ENCODE measurements at places on chromosomes 12 and 14.

DNA sequence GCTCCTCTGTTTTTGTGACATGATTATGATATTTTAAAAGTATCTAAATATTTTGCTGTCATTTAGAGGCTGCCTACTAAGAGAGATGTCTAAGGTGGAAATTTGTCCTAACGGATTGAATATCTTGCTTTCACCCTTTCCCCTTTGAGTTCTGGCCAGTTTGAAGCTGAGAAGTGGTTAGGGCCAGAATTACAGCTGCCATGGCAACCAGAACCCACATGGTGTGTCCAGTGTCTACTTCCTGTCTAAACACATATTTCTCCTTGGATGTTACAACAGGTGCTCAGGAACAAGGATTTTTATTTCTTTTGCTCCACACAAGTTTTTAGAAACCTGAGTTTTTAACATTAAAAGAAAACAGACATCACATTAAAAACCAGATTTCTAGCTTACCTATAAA lies 335.1 kb upstream of the OR4E1 start:
- DNase-seq: no peak

- DNase-seq: no peak
Observed at GRCh38 chr14:36652542-36653201, 9.0 kb upstream of the PAX9 start.

DNA sequence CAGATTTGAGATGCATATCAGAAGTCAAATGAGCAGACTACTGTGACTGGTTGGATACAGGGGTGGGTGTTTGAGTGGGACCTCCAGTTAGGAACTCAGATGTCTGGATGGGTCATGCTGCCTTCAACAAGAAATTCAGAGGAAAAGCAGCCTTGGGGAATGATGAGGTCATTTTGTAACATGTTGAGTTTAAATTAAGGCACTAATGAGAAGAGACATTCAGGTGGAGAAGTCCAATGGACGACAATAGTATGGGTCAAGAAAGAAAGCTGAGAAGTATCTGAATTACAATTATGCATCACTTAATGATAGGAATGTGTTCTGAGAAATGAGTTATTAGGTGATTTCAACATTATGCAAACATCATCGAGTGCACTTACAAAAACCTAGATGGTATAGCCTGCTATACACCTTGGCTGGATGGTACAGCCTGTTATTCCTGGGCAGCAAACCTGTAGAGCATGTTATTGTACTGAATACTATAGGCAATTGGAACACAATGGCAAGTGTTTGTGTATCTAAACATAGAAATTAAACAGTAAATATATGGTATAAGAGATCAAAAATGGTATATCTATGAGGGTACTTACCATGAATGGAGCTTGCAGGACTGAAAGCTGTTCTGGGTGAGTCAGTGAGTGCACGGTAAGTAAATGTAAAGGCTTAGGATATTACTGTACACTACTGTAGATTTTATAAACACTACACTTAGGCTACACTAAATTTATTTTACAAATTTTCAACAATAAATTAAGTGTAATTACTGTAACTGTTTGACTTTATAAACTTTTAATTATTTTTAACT lies 414.7 kb downstream of the RAD51B start:
- no peak for DNase-seq

DNA sequence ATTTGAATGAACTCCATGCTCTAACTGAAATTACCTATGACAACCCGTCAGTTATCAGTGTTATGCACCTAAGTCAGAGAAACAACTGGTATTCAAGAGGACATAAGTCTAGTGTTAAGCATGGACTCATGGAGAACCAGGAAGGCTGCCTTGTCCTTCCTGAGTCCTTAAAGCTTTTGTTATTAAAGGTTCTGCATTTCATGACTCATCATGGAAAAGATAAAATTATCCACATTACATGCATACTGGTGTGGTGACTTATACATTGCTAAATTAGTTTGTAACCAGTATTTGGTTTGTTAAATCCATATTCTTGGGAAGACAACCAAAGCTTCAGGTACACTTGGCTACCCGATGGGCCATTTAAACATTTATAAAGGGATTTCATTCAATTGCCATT lies 6.5 kb upstream of the OR4E1 start:
- no peak for DNase-seq

DNA sequence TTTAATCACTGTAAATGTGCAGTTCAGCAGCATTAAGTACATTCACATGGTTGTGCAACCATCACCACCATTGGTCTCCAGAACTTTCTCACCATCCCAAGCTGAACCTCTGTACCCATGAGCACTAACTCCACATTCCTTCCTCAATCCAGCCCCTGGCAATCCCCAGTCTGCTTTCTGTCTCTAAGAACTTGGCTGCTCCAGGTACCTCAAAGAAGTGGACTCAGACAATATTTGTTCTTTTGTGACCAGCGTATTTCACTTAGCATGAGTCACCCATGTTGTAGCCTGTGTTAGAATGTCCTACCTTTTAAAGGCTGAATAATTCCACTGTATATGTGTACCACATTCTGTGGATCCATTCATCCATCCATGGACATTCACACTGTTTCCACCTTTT lies 64.6 kb downstream of the SLC24A4 start:
- DNase-seq: no peak

DNA sequence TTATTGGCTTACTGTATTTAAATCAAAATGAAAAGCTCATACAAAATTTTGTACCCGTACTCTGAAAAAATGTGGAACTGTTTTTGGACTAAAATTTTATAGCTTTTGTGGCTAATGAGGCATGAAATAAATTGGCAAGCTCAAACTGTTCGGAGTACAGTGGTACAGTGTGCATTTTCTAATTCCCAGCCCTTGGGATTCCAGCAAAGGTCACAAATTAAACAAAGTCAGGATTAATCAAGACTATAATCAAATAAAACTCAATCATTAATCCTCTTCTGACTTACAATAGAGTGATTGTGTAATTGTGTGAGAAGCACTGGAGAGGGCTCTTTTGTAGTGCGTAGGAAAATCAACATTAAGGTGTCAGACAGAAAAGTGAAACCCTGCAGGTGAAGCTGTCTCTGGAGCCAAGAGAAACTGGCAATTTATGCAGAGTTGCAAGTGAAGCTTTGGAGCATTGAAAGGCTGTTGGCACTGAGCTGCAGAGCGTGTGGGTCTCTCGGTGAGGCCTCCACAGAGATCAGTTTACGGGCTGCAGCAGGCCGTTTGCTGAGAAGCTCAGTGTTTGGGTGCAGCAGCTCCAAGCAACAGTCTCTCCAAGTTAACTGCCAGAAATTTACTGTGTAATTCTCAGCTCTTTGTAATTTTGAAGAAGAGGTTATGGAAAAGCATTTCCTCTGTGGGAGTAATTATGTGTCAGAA lies 275.9 kb downstream of the FBXL14 start:
- peak; percentile 35 for DNase-seq

DNA sequence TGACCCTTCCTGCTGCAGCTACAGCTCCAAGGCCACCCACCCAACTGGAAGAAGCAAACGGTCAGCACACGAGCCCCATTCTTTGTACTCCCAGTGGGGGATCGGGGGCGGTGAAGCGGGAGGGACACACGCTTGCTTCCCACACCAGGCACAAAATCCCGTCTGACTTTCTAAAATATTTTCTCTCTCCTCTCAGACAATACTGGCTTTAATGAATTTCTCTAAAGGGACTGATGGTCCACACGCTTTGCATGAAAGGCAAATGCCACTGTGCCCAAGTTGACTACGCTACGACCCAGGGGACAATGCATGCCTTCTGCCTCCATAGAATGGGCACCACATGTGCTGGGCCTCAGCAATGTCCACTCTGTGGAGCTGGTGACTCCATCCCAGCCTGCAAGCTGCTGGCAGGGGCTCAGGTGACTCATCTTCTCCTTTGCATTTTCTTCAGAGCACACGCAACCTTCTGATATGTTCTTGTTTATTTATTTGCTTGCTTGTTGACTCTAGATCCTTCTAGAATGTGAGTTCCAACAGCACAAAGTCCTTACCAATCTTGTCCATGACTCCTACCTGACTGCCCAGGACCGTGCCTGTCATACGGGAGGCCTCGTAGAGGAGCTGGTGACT lies 15.6 kb downstream of the SYNE3 start:
- peak; percentile 64 for DNase-seq

- no peak for DNase-seq
Observed at GRCh38 chr12:3544296-3544965, 53.4 kb downstream of the PRMT8 start.

- DNase-seq: no peak
Observed at GRCh38 chr12:76220980-76221379, 127.2 kb downstream of the BBS10 start.

DNA sequence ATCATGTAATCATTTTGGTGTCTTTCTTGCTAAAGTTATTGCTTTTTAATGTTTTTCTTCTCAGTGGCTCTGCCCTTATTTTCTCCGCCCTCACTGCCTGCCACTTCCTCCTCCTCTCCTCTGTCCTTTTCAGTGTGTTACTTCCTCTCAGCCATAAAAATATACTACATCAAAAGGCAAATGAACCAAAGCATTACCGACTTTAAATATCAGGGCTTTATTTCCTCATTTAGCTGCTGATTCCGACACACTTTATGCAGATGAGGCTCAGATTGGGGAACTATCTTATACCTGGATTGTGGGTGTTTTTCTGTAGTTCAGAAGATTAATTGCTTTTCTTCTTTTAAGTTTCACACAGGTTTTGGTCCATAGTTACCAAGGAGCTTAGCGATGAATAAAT lies 118.1 kb downstream of the CMAS start:
- no peak for DNase-seq

DNA sequence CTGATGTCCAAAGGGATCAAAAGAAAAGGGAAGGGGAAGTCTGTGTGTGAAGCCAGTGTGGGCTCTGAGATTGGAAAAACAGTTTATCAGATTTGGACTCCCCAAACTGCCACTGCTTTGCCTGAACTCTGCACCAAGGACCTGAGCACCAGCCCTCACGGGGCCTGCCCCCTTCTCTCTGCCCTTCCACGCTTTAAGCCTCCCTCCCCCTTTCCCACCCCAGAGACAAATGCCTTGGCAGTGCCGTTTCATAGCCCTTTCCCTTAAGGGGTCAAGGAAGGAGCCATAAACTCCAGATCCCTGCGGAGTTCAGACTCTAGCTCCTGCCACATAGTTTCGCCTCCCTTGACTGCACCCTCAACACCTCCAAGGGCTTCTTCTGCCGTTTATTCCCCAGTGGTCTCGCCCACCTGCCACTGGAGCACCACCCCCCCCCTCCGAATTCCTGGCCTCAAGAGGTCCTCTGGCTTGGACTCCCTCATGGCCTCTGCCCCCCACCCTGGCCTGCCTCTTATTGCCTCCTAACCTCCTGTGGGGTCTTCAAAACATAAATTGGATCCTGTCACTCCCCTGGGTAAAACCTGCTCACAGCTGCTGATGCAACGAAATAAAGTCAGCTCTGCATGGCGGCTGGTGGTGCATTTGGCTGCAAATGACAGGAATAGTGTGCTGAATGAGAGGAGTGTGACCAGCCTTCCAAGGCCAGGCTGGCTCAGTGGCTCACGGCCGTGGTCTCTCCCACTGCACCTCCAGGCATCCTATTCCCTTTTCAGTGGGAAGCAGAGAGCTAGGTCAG lies 18.8 kb downstream of the SLC25A29 start:
- DNase-seq: no peak

DNA sequence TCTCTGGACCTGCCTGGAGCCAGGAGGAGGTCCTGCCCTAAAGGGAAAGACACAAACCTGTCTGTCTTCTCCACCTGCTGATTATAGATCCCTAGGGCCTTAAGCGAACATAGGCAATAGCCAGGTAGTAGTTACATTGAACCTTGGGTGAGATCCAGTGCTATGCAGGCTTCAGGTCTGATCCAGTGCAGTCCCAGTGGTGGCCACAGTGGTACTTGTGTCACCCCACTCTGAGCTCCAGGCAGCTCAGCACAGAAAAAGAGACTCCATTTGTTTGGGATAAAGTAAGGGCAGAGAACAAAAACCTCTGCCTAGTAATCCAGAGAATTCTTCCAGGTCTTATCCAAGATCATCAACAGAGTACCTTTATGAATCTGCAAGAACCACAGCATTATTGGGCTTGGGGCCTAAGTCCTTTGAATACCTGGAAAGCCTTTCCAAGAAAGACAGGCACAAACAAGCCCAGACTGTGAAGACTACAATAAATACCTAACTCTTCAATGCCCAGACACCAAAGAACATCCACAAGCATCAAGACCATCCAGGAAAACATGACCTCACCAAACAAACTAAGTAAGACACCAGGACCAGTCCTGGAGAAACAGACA lies 60.4 kb upstream of the KTN1 start:
- no peak for DNase-seq

GRCh38 chr14:76917745-76918255 lies 91.6 kb downstream of the LRRC74A start:
- DNase-seq: no peak

GRCh38 chr12:107125833-107126232 lies 32.5 kb upstream of the CRY1 start:
- no peak for DNase-seq

DNA sequence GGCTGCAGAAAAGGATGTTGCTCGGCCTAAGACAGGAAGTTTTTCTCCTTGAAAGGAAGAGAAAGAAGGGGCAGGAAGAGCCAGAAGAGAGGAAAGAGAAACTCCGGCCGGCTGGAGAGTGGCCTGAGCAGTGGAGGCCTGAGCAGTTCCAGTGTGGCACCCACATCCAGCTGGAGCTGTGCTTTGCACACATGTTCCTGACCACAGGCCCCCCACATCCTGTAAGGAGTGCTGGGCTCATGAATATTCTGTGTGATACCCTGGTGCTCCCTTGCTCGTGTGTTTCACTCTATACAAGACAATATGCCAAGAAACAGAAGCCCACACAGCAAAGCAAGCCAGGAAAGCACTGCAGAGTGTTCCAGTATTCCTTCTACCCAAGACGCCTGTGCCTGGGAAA lies 27.1 kb downstream of the POLE start:
- no peak for DNase-seq
